ENCODE measurements at places on chromosomes 5 and 9.

DNA sequence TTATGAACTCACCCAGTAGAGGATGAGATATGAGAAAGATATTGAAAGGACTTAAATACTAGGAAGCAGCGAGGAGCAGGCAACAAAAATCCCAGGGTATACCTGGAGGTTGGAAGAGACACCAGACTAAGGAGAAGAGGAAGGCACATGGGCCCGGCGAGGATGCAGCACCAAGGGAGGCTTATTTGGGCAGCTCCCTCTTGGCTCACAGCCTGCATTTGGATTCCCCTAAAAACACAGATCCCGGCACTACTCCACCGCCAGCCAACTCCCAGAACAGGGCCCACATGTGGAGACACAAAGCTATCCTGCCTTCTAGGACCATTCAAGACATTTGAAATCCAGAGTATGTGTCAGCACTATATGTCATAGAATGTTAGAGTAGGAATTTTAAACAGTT is 199.8 kb upstream of the FBXL7 start:
- no peak for DNase-seq

- DNase-seq = peak; percentile 78
Measured at GRCh38 chr9:34701023-34701768, 8.7 kb downstream of the CCL21 start.

GRCh38 chr9:117929868-117930267 is 225.7 kb downstream of the TLR4 start:
- DNase-seq = no peak

GRCh38 chr5:28703651-28704260 is 1665.4 kb upstream of the CDH9 start:
- DNase-seq = no peak

DNA sequence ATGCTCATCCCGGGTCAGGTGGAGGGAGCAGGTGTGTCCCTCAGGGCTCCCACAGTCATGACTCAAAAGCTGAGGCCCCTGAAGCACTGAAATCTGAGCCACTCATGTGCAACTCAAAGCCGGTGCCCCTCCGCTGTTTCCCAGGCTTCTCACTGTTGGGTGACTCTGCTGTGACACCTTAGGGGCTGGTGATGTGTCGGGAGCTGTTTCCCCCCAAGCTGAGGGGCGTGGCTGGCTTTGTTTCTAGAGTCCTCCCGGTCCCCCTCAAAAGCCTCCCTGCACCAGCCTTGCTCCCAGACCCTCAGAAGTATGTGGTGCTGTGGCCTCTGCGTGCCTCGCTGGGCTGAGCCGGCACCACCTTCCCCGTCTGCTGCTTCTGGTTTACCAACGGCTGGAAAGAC is 39.7 kb downstream of the PLPP7 start:
- DNase-seq = no peak

- DNase-seq = no peak
Measured at GRCh38 chr5:172820046-172820767, 13.8 kb upstream of the ERGIC1 start.

DNA sequence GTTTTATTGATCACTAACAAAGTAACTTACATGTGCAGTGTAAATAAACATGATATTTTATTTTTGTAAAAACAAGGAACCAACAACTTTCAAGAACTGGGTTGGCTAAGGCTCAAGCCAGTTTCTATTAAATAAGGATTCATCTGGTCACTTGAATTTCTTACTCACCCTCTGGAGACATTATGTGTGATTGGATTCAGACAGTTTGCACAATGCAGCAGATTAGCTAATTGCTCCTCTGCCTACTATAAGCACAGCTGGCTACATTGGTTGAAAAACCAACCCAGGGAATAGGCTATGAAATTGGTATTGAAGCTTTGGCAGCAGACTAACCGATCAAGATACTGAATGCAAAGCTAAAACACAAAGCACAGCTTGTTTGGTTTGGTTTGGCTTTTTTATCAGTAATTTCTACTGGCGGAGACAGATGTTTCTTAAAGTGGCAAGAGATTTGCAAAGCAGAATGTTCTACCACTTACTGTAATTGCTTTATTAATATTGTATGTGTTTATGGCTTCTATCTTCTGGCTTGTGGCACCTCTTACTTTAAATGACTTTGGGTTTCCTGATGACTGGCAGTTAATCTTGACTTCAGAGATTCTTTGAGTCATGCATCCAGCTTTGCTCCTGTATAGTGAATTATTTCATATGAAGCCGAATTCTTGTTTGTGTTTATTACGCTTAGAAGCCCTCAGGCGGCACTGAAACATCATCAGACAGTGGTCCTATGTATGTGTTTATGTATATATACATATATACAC is 231.5 kb downstream of the MPDZ start:
- DNase-seq = no peak

- DNase-seq = no peak
Measured at GRCh38 chr5:57960569-57960968, 478.0 kb upstream of the ACTBL2 start.

DNA sequence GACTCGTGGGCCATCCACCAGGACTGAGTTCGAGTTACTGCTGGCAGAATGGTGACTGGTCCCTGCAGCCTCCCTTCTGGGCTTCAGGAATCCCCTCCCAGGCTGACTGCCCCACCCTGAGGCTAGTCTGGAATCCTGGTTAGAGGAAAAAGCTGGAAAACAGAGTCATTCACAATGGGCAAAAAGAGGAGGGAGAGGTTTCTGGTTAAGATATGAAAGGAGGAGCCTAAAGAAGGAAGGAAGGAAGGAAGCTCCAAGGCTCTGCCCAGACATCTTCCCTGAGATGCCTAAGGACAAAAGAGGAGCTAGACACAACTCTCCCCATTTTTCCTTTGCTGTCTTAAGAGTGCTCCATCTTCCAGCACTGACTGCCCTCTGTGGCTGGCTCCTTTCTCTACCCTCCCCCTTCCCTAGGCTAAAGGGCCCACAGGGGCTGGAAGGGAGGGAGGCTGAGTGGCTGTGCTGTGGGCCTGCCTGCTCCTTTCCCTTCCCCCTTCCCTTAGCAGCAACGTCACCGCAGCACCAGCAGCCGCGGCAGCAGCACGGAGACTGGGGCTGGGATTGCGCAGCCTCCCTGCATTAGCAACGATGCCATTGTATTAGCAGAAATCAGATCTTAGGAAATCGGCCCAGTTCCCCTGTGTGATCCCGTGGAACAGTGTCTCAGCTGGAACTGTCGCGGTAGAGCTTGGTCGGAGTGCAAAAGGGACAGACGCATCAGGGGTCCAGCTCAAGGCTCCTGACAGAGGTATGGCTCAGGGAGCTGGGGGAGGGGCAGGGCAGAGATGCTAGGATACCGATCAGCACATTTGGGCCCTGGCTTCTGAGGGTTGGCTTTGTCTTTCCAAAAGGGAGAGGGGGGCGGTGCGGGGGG is 48.7 kb downstream of the RUSC2 start:
- no peak for DNase-seq

DNA sequence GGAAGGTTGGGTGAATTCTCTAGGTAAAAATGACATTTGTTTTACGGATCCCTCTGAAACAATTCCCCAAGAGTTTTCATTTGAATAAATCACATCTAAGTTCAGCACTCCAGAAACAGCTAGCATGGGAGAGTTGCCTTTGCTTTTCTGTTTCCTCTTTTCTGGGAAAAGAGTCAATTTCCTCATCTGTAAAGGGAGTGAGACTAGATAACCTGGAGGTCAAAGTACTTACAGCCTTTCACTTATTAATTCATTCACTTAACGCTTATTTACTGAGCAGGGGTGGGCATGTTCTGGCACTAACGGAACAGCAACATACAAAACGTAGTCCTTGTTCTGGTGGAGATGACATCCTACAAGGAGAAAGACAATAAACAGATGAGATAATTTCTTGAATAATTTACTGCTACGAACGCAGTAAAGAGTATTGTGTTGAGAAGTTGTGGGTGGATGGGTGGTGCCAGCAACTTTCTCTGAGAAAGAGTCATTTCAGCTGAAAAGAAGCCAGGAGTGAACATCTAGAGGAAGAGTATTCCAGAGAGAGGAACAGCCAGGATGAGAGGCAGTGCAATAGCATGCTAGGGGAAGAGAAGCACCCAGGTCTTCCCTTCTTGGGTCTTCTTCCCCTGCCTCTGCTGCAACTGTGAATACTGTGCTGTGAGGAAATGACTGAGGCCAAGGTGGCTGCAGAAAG is 335.6 kb downstream of the ZSWIM6 start:
- DNase-seq = no peak

GRCh38 chr9:69970001-69970533 is 73.6 kb upstream of the MAMDC2 start:
- DNase-seq = no peak

- peak; percentile 45 for DNase-seq
Measured at GRCh38 chr5:62460578-62460983, 48.0 kb downstream of the IPO11 start.

- DNase-seq = no peak
Measured at GRCh38 chr9:75041041-75041440, 12.9 kb upstream of the CARNMT1 start.

GRCh38 chr5:127863161-127863560 is 160.0 kb downstream of the CCDC192 start:
- DNase-seq = no peak

DNA sequence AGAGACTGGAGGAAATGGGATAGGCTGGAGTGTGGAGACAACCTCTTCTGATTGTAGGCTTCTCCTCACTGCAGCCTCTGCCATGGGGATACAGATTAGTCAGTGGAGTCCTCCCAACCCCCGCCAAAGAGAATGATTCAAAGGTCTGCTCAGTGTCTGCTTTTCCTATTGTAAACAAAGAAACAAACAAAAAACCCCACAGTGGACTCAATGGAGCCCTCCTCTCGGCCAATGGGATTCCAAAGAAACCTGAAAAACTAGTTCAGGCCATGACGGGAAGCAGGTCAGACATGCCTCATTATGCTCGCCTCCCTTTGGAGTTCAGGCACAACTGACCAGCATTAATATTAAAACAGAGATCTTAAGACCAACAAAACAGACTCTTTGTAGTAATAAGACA is 85.8 kb downstream of the SEC61B start:
- no peak for DNase-seq

DNA sequence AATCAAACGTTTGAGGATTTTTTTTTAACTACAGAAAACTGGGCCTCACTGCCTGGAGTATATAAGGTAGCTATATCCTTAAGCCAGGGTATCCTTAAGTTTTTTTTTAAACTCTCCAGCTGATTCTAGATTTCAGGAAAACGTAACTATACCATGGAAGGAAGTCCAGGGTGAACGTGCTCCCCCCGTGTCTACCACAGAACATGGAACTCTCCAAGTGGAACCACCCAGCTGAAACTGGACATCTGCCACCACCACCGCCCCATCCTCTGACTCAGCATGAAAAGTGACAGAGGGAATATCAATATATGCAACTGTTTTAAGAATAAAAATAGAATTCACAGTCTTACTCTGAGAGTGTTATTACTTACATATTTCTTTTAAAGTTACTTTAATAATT is 61.3 kb downstream of the DROSHA start:
- no peak for DNase-seq

DNA sequence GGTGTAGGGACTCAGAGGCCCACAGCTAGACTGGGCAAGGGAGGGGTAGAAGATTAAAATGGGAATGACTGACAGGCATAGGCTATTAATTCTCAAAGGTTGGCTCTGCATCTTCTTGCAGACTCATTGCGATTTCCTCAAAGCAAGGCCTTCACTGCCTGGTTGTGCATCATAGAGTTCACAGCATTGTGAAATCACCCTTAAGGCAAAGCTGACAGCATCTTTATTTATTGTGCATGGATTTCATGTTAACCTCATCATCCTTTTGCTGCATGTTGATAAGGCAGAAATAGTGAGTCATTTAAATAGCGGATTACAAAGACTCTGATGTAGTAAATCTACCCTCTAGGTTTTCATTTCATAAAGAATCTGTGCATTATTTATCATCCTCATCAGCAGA is 13.6 kb upstream of the PALM2AKAP2 start:
- DNase-seq = no peak

DNA sequence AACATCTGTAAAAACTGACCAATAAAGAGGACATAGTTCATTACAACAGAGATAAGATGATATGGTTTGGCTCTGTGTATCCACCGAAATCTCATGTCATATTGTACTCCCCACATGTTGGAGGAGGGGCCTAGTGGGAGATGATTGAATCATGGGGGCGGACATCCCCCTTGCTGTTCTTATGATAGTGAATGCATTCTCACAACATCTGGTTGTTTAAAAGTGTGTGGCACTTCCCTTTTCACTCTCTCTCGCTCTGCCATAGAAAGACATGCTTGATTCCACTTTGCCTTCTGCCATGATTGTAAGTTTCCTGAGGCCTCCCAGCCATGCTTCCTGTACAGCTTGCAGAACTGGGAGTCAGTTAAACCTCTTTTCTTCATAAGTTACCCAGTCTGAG is 292.8 kb downstream of the SLF1 start:
- no peak for DNase-seq

DNA sequence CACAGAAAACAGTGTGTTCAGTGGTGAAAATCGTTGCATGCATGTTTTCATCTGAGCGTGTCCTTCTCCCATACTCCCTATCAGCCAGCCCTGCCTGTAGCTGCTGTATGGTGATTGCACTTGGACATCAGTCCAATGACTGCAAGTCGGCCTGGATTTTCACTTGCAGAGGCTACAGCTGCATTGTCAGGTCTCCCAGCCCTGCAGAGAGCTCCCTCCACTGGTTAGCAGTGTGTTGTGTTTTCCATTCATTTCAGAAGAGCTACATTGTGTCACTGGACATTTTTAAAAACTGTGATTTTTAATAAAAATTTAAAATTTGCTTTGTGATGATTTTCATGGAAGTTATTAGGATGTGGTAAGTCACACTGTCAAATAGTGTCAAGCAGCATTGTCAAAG is 96.6 kb downstream of the SYK start:
- DNase-seq = no peak

GRCh38 chr5:160467555-160468362 is 46.1 kb downstream of the PTTG1 start:
- DNase-seq = peak; percentile 96

- DNase-seq = no peak
Measured at GRCh38 chr5:9351546-9351945, 194.3 kb downstream of the SEMA5A start.

- no peak for DNase-seq
Measured at GRCh38 chr9:115111874-115112273, 6.1 kb downstream of the TNC start.

- no peak for DNase-seq
Measured at GRCh38 chr5:157747173-157747740, 3.7 kb downstream of the LSM11 start.

DNA sequence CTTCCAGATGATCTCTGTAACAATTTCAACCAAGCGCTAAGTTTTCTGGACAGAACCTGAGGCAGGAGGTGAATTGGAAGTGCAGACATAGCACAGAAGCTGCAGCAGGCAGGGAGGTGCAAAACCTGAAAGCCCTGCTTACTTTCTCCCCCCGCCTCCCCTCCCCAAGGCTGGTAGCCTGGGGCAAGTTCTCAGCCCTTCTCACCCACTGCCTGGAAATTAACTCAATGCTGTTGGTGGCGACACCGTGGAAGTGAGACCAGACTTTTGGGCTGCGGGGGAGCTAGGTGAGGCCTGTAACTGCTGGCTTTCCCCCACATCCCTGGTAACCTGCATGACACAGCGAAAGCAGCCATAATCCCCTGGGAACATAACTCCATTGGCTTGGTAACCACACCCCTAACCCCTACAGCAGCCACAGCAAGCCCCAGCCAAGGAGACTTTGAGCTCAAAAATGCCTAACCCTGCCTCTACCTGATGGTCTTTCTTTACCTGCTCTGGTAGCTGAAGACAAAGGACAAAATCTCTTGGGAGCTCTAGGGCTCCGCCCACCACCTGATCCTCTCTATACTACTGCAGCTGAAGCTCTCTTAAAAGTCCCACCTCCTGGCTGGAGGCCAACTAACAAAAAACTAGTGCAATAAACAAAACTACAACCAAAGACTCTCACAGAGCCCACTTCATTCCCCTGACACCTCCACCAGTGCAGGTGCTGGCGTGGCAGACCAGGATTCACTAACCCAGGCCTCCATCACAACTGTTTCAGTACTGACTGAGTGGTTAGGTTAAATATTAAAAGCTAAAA is 11.9 kb upstream of the OR13C8 start:
- no peak for DNase-seq
